Ureter (tissue), 1 donor: ENCODE measurements at places on chromosomes 6 and 20.

GRCh38 chr6:134178161-134179044 is 126.0 kb upstream of the SLC2A12 start:
- DNase-seq, result peak; percentile 88

DNA sequence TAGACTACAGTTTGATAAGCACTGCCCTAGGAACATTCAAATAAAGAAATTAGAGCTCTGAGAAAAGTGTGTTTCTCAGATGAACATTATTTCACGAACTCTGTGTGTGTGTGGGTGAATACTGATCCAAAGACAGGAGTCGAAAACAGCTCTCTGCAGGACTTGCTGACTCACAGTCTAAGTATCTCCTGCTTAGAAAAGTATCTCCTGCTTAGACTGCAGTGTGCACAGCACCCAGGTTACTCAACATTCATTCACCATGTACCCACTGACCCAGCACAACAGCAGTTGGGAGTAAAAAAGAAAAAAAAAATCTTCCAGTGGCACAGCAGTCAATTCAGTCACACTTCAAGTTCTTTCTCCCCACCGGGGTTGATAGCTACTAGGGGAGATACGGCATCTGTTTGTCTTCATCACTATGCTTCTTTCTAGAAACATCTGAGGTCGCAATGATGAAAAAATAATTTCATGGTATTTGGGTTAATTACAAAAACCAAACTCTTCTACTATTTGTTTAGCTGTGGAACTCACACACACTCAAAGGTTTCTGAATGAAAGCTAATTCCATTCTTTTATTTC is 48.0 kb downstream of the GCLC start:
- DNase-seq, result no peak

- no peak for DNase-seq
Observed at GRCh38 chr20:23105193-23105592, 19.1 kb upstream of the CD93 start.

- no peak for DNase-seq
Observed at GRCh38 chr6:113120582-113121285, 736.4 kb upstream of the MARCKS start.

DNA sequence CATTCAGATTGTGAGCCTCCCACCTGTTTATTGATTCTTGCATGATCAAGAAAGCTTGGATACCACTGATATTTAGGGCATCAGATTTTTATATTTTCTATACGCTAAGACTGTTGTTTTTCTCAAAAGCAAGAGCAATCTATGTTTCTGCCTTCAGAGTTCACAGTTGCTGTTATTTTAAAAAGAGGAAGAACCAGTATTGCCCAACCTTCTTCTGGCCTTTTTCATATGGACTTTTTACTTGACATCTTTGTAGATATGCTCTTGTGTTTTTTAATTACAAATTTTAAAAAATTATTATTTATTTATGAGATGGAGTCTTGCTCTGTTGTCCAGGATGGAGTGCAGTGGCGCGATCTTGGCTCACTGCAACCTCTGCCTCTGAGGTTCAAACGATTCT is 28.9 kb downstream of the SLC17A5 start:
- no peak for DNase-seq

- DNase-seq, result no peak
Observed at GRCh38 chr6:11615214-11615602, 77.7 kb downstream of the TMEM170B start.

DNA sequence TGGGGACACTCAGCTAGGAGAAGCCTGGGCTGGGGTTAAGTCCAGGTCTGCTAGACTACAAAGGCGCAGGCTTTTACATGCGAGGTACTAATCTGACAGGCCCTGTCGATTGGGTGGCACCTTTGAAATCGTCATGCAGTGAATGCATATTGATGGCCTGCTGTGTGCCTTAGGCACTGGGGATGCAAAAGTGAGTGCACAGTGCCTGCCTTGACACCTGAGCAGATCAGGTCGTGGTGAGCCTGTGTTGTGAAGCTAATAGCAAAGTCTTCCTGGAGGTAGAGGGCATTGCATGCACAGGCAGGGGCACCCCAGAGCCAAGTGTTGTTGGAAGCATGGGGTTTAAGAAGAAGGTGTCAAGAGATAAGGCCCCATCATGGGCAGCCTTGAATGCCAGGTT is 16.9 kb downstream of the LRRC1 start:
- DNase-seq, result no peak

DNA sequence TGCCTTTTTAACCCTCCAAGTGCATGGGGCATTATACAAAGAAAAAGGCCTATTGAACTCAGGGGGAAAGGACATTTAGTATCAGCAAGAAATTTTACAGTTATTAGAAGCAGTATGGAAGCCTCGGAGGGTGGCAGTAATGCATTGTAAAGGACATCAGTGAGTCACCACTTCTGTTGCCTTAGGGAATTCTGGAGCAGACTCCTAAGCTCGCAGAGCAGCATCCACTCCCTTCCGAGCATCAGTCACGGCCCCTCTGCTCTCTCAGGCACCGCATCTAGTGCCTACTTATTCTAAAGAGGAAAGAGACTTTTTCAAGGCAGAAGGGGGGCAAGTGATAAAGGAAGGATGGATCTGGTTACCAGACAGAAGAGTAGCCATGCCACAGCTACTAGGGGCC is 296.5 kb downstream of the RNGTT start:
- DNase-seq, result no peak
